Iris pigment epithelial cell (primary cell): ENCODE measurements at places on chromosomes 1 and 21.

GRCh38 chr1:147099192-147099591 lies 73.1 kb downstream of the PRKAB2 start:
- DNase-seq: no peak

DNA sequence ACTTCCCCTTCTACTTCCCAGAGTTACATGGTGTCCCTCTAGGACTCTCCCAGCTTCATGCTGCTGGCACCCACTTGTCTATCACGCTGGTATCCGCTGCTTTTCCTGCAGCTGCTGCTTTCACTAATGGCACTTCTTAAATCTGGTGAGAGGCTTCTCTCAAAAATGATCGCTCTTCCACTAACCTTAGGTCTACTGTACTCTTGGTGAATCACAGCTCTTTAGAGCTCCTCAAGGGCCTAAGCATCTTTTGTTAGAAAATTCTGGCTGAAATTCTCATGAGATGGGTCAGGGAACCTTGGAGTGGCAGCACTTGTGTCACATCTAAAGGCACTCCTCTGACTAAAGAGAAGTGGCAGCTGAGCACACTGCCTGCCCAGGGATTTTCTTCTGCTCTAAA lies 32.1 kb downstream of the ZMYND12 start:
- DNase-seq: no peak

DNA sequence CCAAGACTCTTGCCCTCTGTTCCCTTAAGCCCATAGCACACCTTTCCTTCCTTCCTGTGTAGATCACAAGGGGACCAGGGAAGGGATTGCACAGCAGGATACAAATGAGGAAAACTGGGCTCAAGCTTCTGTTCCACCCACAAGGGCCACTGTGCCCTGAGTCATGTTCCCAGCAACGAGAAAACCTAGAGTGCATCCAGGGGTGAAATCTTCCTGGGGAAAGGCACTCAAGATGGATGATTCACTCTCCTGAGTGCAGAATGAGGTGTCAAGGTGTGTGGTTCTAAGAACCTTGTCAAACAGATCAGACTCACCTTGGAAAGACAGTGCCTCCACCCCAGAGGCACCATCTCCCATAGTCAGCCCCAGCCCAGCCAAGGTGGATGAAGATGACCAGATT lies 40.7 kb upstream of the EYA3 start:
- DNase-seq: peak; percentile 84

GRCh38 chr1:68196676-68197075 lies 35.6 kb downstream of the WLS start:
- DNase-seq: no peak

- DNase-seq: no peak
These were observed 32.2 kb downstream of the VASH2 start for GRCh38 chr1:212982430-212983152.

GRCh38 chr1:89687254-89687653 lies 54.3 kb downstream of the LRRC8C start:
- DNase-seq: peak; percentile 72

GRCh38 chr1:210878564-210878963 lies 255.4 kb downstream of the KCNH1 start:
- no peak for DNase-seq

DNA sequence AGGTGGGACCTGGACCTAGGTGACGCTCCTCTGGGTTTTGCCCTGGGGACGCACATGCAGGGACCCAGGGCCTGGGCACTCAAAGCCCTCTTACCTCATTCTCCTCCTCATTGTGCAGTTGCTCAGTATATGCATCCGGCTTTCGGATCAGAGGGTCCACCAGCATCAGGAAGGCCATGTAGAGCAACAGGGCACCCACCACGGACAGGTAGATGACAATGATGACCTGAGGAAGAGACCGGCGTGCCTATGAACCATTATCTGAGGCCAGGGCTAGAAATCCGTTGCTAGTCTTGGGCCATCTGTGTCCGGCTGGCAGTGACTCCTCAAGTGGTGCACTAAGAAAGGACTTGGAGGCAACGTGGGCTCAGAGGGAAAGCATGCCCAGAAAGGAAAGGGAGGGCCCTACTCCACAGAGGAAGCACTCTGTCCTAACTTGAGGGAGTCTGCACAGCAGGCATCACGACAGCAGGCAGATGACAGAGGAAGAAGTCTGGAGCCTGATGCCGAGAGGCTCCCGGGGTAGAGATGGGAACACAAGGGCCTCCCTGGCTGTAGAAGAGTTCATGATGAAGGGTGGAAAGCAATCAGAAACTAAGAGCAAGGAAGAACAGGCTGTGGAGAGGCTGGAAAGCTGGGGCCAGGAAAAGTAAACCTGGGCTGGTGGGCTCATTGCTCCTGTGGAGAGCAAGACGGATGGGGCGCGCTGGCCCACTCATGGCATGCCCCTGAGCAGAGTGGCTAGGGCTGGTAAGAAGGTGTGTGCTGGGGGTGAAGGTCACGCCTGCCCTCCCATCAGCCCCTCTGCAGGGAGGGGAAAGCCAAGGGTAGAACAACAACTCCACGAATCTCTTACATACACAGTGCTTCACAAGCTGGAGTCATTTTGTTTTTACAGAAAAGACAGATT lies 10.3 kb downstream of the TMEM9 start:
- DNase-seq: no peak

- DNase-seq: no peak
These were observed 7.6 kb upstream of the VAV3 start for GRCh38 chr1:107972391-107973180.

- no peak for DNase-seq
These were observed 177.7 kb upstream of the RAB4A start for GRCh38 chr1:229093238-229093540.

- DNase-seq: no peak
These were observed 120.2 kb downstream of the GREM2 start for GRCh38 chr1:240491796-240492195.

GRCh38 chr1:28735961-28736449 lies 735 bp upstream of the YTHDF2 start:
- no peak for DNase-seq

DNA sequence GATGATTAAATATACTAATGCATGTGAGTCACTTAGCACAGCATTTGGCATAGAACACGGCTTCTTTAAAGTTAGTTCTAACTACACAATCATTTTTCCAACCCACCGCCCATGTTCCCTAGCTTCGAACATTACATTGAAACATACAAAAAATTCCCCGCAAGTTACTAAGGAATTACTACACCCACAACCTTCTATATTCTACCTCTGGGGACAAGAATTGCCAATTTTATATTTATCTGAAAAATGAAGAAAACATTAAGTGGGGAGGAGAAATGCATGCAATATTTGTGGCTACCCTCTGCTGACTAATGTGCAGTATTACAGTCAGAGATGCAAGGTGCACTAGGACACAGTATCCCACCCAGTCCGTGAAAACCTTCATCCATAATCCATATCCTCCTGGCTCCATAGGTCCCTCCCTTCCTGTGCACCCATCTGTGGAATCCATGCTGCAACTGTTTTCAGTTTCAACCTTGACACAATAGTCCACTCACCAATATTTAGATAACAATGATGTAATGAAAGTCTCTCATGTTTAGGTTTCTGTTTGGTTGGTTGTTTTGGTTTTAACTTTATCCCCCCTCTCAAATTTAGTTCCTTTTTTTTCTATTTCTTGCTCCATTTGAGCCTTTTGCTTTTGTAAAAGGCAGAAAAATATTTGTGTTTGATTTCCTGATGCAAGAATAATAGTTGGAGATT lies 31.6 kb downstream of the RGS5 start:
- DNase-seq: peak; percentile 66

GRCh38 chr1:111516005-111516535 lies 12.6 kb upstream of the ADORA3 start:
- peak; percentile 70 for DNase-seq

GRCh38 chr1:5448486-5448885 lies 543.7 kb downstream of the NPHP4 start:
- DNase-seq: no peak

DNA sequence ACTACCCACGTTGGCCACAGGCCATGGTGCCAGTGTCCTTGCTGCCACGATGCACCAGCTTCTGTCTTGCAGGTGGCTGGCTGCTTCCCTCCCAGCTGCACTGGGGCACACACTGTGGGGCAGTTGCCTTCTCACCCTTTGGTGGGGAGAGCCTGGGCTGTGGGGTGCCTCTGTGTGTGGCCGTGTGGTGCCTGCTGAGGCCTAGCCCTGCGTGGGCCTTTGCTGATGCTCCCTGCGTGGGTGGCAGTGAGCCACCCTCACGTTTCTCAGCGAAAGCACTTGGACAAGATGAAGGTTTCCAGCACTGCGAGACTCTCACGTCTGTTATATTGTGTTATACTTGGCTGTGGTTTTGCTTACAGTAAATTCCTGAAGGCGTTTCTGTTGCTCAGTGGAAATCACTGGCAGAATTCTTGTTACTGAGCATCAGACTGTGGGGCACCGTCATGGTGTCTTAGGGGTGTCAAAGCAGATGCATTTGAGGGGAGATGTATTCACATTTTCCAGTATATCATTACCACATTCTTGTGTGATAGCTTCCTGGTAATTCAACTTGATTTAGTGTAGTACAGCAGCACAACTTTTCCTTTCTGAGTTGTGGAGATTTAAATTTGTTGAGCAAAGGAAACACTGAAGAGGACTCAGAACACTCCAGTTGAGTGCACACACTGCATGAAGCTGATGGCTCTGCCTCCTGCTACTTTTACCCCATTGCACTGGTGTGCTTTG lies 124.7 kb downstream of the PCBP3 start:
- peak; percentile 70 for DNase-seq

GRCh38 chr1:103283841-103284669 lies 175.7 kb upstream of the COL11A1 start:
- peak; percentile 75 for DNase-seq

DNA sequence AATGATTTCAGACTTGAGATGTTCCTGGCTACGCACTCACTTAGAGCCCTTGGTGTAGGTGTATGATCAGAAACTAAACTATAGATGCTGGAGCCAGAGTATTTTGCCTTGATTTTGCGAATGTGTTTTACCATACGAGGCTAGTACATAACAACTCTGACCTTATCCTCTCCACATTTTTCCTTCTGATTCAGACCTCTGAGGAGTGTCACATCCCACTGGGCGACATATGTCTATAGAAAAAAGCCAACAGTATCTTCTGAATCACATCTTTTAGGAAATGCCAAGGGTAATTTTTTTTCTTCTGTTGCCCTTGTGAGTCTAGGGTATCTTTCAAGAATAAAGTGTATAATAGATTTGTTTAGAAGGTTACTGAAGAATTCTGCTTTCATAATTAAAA lies 49.6 kb downstream of the AK4 start:
- no peak for DNase-seq

- DNase-seq: peak; percentile 99
These were observed 38.8 kb upstream of the SRSF10 start for GRCh38 chr1:24018611-24019580.

DNA sequence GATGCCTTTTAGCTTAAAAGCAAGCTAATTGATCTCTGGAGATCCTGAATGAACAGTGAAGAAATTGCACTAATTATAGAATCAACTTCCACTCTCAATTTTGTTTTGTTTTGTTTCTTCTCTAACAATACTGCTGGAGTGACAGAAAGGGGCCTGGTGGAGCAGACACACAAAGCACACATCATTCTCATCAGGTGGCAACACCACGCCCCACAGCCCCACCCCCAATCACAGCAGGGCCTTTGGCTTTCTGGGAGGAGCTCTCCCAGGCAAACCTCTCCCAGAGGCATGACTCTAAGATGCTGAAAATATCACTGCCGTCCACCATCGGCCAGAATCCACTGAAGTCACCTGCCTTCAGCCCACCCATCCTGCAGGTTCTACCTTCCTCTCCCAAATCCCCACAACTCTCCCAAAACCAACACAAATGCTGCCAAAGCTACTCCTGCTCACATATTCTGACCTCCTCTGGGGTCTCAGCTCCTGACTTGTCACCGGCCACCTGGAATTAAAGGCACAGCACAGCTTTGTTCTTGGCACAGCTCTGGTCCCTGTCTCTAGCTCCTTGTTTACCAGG lies 120.7 kb downstream of the GRIK3 start:
- no peak for DNase-seq

- no peak for DNase-seq
These were observed 370.8 kb downstream of the RWDD3 start for GRCh38 chr1:95604771-95605170.

GRCh38 chr1:228397966-228398365 lies 8.7 kb downstream of the TRIM11 start:
- no peak for DNase-seq
